HFFc6 (cell line): ENCODE measurements at places on chromosomes 4 and X. TPM values are rescaled to one million over a fixed set of nuclear protein-coding genes. Genes with fewer than 3 reads are reported as not detected.

DNA sequence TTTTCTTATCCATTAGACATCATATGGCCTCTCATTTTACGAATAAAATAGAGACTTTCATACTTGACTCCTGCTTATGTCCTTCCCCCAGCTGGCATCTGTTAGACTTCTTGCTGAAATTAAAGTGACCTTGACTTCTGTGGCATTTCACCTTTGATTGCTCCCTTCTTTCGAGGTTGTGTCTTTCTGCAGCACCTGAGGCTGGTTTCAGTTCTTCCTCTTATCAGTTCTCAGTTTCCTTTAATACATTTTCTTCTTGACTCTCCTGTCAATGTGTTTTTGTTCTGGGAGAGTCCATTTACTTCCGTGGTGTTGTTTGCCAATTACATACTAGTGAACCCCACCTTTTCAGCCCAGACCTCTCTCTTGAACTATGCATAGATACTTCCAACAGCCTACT lies 81.6 kb downstream of the RBPJ start:
- H3K27ac ChIP-seq = no peak overlapping the region
- no peak overlapping the region for H3K4me3 ChIP-seq
- no peak for DNase-seq
- no peaks in the 10 kb centered on the region for H3K27me3 ChIP-seq
- peaks cover 12% of the 10 kb centered on the region for H3K4me1 ChIP-seq
- peaks cover 39% of the 10 kb centered on the region for H3K36me3 ChIP-seq

DNA sequence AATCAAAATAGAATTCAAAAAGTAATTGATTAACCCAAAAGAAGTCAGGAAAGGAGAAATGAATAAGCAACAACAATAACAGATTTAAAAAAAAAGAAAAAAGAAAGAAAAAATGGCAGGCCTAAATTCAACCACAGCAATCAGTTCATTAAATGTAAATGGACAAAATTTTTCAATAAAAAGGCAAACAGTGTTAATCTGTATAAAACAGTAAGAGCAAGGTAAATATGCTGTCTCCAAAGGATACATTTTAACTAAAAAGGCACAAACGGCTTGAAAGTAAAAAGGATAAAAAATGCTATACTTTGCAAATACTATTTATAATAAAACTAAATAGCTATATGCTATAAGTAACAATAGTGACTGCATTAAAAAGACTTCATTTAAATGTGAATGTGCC lies 582.0 kb downstream of the SPRY1 start:
- DNase-seq = no peak
- no peak overlapping the region for H3K27ac ChIP-seq
- H3K4me3 ChIP-seq = no peak overlapping the region
- no peaks in the 10 kb centered on the region for H3K27me3 ChIP-seq

GRCh38 chrX:53256446-53257041 lies 24.8 kb downstream of the IQSEC2 start:
- peaks cover 3% of the 10 kb centered on the region for H3K27me3 ChIP-seq

Gene ARHGAP36
- not detected in 2 replicates for total RNA-seq

DNA sequence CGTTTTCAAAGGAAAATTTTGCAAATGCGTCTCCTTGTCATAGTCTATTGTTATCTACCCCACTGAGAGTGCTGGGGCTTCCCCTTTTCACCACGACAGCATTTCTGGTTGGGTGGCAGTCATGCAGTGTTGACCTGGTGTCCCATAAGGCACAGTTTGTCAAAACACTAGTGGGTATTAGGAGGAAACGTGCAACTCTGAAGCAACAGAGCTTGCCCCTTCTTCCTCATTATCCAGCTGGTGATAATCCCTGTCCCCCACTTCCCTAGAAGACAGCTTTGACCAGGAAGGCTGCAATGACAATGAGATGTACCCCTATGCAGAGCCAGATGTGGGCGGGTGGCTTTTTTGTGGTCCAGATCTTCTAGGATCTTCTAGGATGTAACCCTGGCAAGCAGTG lies 1.8 kb downstream of the TBC1D1 start:
- H3K4me1 ChIP-seq = peaks cover 6% of the 10 kb centered on the region
- H3K4me3 ChIP-seq = no peak overlapping the region
- no peak overlapping the region for H3K27ac ChIP-seq
- no peaks in the 10 kb centered on the region for H3K36me3 ChIP-seq

Gene ENPP6
- total RNA-seq = not detected in 3 replicates

DNA sequence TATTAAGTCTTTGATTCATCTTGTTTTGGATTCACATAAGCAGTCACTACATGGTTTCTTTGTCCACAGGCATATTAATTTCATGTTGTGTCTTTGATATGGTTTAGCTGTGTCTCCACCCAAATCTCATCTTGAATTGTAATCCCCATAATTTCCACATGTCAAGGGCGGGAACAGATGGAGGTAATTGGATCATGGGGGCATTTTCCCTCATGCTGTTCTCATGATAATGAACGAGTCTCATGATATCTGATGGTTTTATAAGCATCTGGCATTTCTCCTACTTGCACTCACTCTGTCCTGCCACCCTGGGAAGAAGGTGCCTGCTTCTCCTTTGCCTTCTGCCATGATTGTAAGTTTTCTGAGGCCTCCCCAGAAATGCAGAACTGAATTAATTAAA lies 1811.2 kb upstream of the PCDH10 start:
- H3K4me3 ChIP-seq = no peak overlapping the region
- H3K4me1 ChIP-seq = no peaks in the 10 kb centered on the region
- H3K27me3 ChIP-seq = no peaks in the 10 kb centered on the region
- DNase-seq = no peak

- H3K4me1 ChIP-seq = no peaks in the 10 kb centered on the region
- no peak overlapping the region for H3K27ac ChIP-seq
- no peak overlapping the region for H3K4me3 ChIP-seq
- peaks cover 3% of the 10 kb centered on the region; the same call in 1 of the 2 replicates for H3K27me3 ChIP-seq
- H3K36me3 ChIP-seq = no peaks in the 10 kb centered on the region
Measured at GRCh38 chrX:23344238-23344903, 9.7 kb downstream of the PTCHD1 start.

Gene CASK
- total RNA-seq = 29.7 to 37.1 TPM (median 34.6 TPM) in 3 replicates

- no peaks in the 10 kb centered on the region for H3K27me3 ChIP-seq
- H3K27ac ChIP-seq = peak overlapping the region; percentile 80
- DNase-seq = no peak
Measured at GRCh38 chrX:13283512-13283911, 36.3 kb downstream of the ATXN3L start.

Gene ABHD18
- 4.1 to 4.9 TPM (median 4.2 TPM) in 3 replicates for total RNA-seq

DNA sequence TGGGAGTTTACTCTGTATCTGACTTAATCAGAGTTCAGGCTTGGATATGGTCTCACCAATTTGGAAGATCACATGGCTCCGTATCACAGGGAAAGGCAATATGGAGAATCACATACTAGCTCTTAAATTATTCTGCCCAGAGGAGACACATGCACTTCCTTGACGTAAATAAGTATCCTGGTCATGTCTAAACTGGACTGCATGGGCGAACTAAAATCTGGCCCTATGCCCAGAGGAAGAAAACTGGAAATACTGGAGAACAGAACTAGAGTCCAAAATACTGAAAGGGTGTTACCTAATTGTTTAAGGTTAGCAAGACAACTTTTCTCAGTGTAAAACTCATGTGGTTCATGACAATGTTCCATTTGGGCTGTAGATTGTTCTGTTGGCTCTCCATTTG lies 832.3 kb downstream of the RAB28 start:
- no peaks in the 10 kb centered on the region for H3K4me1 ChIP-seq
- H3K27me3 ChIP-seq = no peaks in the 10 kb centered on the region
- H3K36me3 ChIP-seq = no peaks in the 10 kb centered on the region

DNA sequence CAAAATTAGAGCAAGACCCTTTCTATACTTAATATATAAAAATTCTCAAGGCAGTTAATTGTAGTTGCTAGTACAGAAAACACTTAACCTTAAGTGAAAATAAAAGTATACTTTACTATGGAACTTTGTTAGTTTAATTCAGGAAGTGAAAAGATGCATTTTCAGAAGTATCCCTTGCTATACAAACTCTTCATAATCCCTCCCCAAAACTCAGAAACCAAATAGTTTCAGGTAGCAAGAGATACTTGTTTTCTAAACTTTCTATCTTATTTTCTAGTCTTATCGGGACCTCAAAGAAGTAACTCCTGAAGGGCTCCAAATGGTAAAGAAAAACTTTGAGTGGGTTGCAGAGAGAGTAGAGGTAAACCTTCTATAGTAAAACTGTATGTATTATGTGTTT lies 14.3 kb downstream of the PAICS start:
- H3K4me3 ChIP-seq = no peak overlapping the region
- H3K36me3 ChIP-seq = peaks cover 51% of the 10 kb centered on the region
- no peak for DNase-seq
- H3K4me1 ChIP-seq = no peaks in the 10 kb centered on the region
- no peak overlapping the region for H3K27ac ChIP-seq
- H3K27me3 ChIP-seq = no peaks in the 10 kb centered on the region

Gene GAGE12H
- not detected in 2 replicates for total RNA-seq

- no peak overlapping the region for H3K4me3 ChIP-seq
- H3K27ac ChIP-seq = no peak overlapping the region
- no peak for DNase-seq
- peaks cover 47% of the 10 kb centered on the region for H3K27me3 ChIP-seq
Measured at GRCh38 chr4:153787575-153787974, 1.3 kb downstream of the SFRP2 start.

Gene TCEAL7
- total RNA-seq = 12.7 and 15.8 TPM in 2 replicates

DNA sequence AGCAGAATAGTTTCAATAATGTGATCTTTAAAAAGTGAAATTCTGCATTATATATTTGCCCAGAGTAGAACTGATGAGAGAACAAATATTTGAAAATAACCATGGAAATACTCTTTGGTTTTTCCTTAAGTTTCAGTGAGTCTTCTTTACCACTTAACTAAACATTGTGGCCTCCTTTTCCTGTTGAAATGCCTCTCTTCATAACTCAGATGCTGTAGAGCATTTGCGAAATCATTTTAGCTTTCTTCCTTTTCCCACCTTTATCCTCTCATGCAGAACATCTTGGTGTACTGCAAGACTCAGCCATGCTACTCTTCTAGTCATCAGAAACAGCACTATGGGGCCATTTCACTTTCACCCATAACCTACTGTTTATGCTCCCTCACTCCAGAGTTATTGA lies 48.2 kb downstream of the CASK start:
- no peak for DNase-seq
- no peaks in the 10 kb centered on the region for H3K36me3 ChIP-seq
- H3K27ac ChIP-seq = no peak overlapping the region
- H3K4me1 ChIP-seq = peaks cover 10% of the 10 kb centered on the region

GRCh38 chr4:170698334-170698733 lies 608.6 kb upstream of the AADAT start:
- H3K36me3 ChIP-seq = no peaks in the 10 kb centered on the region
- no peak overlapping the region for H3K4me3 ChIP-seq
- no peak overlapping the region for H3K27ac ChIP-seq
- no peak for DNase-seq

Gene CT55
- not detected in 3 replicates for total RNA-seq

GRCh38 chrX:19672222-19672812 lies 157.0 kb upstream of the MAP3K15 start:
- H3K36me3 ChIP-seq = no peaks in the 10 kb centered on the region
- H3K27ac ChIP-seq = peak overlapping the region; percentile 33
- H3K4me1 ChIP-seq = peaks cover 61% of the 10 kb centered on the region
- peaks cover 5% of the 10 kb centered on the region; the same call in 1 of the 2 replicates for H3K27me3 ChIP-seq

- no peak overlapping the region for H3K4me3 ChIP-seq
- H3K36me3 ChIP-seq = no peaks in the 10 kb centered on the region
- H3K27ac ChIP-seq = peak overlapping the region; percentile 4; the same call in 1 of the 2 replicates
- peaks cover 27% of the 10 kb centered on the region for H3K4me1 ChIP-seq
- peak; percentile 84 for DNase-seq
Measured at GRCh38 chrX:14673764-14674163, 144.4 kb downstream of the GLRA2 start.

Gene SATL1
- not detected in 3 replicates for total RNA-seq

- no peaks in the 10 kb centered on the region for H3K36me3 ChIP-seq
- peaks cover 8% of the 10 kb centered on the region for H3K27me3 ChIP-seq
- H3K4me1 ChIP-seq = no peaks in the 10 kb centered on the region
- no peak overlapping the region for H3K27ac ChIP-seq
- peak; percentile 48 for DNase-seq
- no peak overlapping the region for H3K4me3 ChIP-seq
Measured at GRCh38 chr4:88211473-88212252, 53.2 kb upstream of the ABCG2 start.

DNA sequence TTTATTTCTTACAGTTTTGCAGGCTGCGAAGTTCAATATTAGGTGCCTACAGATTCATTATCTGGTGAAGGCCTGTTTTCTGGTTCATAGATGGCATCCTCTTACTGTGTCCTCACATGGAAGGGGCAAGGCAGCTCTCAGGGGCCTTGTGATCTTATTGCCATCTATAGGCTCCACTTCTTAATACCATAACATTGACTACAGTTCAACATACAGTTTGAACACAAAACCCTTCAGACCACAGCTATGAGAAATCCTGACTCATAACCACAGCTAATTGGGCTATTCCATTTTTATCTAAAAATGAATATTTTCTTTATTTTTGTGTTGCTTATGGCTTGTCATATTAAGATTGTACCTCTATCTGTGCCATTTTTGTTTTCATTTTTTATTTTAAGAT lies 72.3 kb downstream of the STAG2 start:
- peaks cover 27% of the 10 kb centered on the region for H3K4me1 ChIP-seq
- no peaks in the 10 kb centered on the region for H3K36me3 ChIP-seq
- H3K27ac ChIP-seq = peak overlapping the region; percentile 67
- peaks cover 2% of the 10 kb centered on the region for H3K27me3 ChIP-seq
- H3K4me3 ChIP-seq = no peak overlapping the region

DNA sequence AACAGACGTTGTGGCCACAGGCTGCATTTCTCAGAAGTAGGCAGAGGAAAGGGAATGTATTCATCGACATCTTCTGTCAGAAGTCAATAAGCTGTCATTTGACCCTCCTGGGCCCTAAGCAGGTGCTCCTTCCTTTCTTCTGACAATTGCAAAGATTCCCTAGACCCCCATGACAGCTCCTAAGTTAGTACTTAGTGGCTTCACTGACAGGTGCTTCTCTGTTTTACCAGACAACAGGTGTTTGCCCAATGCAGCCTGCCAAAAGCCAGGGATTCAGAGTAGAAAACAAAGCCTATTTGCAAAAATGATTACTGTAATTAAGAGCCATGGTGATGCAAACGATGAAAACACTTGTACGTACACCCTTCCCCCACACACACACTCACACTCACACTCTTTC lies 7.5 kb upstream of the FGF5 start:
- peaks cover 5% of the 10 kb centered on the region; the same call in 1 of the 2 replicates for H3K36me3 ChIP-seq
- no peaks in the 10 kb centered on the region for H3K27me3 ChIP-seq
- H3K4me1 ChIP-seq = peaks cover 89% of the 10 kb centered on the region
- peak overlapping the region; percentile 53; the same call in 1 of the 2 replicates for H3K27ac ChIP-seq
- DNase-seq = no peak

Gene PAGE1
- total RNA-seq = 0.45 TPM in 1 of 3 replicates, not detected in the others

Gene RNF128
- not detected in 3 replicates for total RNA-seq

DNA sequence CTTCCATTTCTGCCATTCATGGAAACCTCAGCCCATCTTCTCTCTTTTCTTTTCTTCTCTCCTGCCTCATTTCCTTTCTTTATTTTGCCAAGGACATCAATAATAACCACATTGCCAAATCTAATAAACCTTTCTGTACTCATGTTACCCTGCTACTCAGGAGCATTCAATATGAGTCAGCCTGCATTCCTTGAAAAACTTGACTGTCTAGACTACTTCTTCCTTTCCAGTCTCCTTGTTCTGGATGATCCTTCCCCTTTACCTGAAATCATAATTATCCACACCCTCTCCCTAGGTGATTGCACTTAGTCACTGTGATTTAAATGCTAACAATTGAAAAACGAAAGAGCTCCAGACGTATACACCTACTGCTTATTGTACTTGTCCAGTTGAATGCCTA lies 253.2 kb upstream of the CENPE start:
- H3K36me3 ChIP-seq = no peaks in the 10 kb centered on the region
- H3K4me3 ChIP-seq = no peak overlapping the region
